Activated naive CD8-positive, alpha-beta T cell treated with anti-CD3 and anti-CD28 coated beads, Interleukin-2, amount 10 ng/mL, durations not matched to agents 7 days and 5 days (primary cell): ENCODE measurements at places on chromosomes 2 and 18.

GRCh38 chr2:43073401-43073825 is 153.0 kb downstream of the ZFP36L2 start:
- DNase-seq, result no peak

DNA sequence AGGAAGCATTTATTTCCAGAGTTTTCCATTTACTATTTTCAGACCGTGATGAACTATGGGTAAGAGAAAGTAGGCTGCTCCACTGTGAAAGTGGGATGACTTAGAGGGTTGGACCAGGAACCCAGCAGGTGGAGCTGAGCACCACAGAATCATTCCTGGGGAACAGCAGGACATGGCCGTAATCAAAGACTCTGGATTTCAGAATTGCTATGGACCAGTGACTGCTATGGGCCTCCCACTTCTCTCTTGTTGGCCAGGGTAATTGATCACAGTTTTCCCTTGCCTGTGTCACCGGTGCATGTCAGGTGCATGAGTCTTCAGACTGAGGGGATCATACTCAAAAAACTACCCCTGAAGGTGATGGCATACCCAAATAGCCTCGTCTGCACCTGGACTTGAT is 90.6 kb upstream of the GPC1 start:
- no peak for DNase-seq

DNA sequence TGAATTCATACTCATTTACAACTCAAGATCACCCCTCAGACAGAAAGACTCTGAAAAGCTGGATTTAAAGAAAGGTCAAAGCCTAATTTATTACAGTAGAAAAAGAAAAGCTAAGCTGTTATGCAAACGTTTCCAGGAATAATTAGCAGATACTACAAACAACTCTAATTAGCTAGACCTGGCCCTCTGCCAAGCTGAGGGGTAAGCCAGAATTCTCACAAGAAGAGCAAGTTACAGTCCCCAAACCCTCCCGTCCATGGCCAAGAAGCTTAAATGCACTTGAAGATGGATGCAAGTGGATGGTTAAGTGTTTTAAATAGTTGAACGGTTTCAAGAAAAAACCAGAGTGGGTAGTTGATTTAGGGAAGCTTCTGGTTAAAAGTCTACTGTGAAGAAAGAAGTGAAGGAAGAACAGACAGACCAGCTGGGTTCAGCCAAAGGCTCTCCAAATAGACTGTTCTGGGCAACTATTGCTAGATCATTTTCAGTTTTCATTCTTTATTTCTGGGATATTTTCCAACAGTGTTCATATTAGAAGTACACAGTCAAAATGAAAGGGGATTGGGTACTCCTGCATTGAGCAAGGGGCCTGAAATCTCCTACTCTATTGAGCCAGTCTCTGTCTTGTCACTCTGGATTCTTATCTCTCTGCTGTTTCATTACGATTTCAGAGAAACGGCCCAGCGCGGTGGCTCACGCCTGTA is 4.8 kb downstream of the LMAN2L start:
- DNase-seq, result no peak

DNA sequence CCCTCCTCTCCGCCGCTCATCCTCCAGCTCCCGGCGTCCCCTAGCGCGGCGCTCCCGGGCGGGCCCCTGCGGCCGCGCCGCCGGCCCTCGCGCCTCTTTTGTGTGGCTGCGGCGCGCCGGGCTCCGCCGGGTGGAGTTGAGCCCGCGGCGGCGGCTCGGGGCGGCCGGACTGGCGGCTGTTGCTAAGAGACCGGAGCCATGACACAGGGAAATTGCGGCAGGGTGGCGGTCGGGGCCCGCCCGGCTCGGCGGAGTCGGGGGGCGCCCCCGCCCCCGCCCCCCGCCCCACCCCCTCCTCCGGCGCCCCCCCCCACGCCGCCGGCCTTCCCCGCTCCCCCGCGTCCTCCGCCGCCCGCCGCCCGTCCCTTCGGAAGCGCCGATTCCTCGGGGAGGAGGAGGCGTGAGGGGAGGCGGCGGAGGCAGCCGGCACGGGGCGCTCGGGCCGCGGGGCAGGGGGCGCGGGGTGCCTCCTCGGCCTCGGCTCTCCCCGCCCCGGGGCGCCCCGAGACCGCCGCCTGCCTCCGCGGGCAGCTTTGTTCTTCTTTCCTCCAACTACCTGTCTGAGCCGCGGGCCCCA is at the start of gene TMEM200C:
TSS of gene TMEM200C (minus strand) at position 224 of the 577 bp plus-strand sequence. CDS start 3,459 bp downstream, outside the sequence.
- peak; percentile 28 for DNase-seq

GRCh38 chr2:206611736-206612135 is 30.6 kb upstream of the FAM237A start:
- DNase-seq, result no peak

DNA sequence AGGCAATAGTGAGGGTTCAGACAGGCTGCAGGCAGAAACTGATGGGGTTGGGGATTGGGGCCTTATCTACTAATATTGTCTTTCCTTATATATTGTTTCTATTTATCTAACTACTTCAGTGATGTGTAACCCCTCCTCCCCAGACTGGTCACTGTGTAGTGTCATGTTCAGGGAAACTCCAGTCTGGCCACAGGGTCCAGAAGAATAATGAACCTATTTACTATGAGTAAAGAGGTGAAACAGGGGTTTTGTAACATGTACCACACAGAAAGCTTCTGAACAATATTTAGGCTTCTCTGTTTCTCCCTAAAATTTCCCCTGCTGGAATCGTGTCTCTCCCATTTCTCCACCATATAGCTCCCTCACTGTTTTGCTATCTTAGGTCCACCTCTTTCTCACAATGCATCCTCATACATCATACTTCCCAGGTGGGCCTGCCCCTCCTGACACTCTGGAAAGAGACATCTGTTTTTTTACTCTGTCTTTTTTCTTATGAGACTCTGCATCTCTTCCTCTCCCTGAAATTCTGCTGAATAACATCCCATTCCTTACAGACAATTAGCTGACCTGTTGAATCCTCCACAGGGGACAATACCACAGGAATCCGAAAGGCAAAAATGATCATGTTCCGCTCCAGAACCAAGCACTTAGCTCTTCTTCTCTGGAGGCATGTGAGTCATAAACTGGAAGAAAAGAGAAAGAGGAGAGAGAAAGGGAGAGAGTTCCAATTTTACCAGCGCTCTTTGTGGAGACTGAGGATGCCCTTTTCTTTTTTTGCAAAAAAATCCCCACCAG is 154.8 kb downstream of the ZEB2 start:
- no peak for DNase-seq

- no peak for DNase-seq
These were observed 8.8 kb downstream of the MGAT5 start for GRCh38 chr2:134262684-134263083.

DNA sequence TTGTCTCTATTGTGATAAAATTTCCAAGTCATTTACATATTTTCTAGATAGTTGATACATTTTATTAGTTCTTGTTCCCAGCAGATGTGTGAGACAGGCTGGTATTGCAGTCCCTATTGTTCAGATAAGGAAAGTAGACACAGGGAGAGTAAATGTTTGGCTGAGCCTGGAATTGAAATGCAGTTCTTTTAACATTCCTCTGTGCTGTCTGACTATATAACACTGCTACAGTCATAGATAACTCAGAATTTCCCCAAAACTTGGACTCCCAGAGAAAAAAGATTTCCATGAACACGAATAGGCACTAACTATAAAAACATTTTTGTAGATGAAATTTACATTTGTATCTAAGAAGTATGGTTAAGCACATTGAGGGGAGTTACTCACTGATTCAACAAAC is 71.4 kb downstream of the PLCL1 start:
- no peak for DNase-seq

- DNase-seq, result no peak
These were observed 115.3 kb downstream of the BCL11A start for GRCh38 chr2:60438131-60438530.

GRCh38 chr2:193539188-193539587 is 1344.5 kb upstream of the TMEFF2 start:
- DNase-seq, result no peak

GRCh38 chr2:45554742-45555140 is 56.3 kb downstream of the SRBD1 start:
- DNase-seq, result no peak

GRCh38 chr2:234753701-234754100 is 198.1 kb upstream of the SH3BP4 start:
- no peak for DNase-seq

DNA sequence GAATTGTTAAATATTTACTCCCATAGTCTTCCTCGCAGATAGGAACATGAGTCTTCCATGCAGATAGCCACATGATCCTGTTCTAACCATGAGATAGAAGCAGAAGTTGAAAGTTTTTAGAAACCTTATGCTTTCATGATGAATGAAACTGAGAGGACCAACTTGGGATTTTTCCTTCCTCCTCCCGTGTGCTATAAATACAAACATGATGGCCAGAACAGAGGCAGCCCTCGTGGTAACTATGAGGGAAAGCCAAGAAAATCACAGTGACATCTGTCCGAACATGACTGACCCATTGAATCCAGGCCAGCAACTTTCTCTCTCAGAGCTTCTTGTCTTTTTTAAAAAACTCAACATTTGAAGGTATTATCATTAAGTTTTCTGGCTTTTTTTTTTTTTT is 78.5 kb downstream of the ACAA2 start:
- DNase-seq, result no peak

DNA sequence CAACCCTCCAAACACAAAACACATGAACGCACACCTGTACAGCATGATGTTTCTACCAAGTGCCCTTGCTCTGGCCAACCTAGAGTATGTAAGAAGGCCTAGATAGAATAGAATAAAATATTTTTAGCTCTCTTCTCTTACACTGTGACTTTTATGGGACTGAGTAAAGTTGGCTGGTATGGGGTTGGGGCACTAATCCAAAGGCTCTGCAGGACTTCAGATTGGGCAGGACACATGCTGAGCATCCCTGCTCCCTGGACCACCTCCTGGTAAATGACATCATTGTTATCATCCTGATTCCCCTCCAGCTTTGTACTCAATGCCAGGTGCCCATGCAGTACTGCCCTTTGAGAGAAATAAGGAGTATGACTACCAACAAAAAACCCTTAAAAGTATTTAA is 322.2 kb downstream of the SLC8A1 start:
- no peak for DNase-seq

- no peak for DNase-seq
These were observed 4.3 kb upstream of the CASP8 start for GRCh38 chr2:201256082-201256481.

DNA sequence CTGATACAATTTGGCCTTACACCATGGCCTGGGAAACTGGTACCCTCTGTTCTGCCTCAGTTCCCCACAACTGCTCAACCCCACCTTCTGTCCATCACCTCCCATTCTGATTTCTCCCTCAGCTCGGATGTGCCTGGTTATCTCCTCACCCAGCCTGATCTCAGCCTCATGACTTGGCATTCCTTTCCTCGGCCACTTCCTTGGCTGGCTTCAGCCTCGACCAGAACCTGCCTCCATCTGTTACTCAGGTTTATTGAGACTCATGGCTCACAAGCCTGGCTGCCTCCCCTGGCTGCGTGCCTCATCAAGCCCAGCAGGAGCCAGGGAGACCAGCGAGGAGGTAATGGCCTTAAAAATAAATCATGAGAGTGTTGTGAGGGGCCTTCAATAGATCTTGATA is 356.2 kb upstream of the SPRED2 start:
- DNase-seq, result no peak

DNA sequence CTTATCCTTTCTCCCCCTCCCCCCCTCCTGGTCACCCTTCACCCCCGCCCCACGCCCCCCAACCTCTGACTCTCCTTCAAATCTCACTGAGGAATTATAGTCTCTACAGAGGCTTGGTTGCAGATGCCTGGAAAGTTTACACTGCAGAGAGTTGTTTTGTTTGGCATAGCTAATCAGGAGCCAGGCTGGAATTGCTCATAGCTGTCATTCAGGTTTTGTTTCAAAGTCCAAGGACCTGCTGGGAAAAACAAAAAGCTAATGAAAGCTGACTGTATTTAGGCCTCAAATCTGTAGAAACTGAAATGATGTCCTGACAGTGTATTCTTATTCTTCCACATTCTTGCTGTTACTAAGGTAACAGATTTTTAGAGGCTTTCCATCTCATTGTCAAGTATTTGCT is 22.6 kb downstream of the GREB1L start:
- no peak for DNase-seq

DNA sequence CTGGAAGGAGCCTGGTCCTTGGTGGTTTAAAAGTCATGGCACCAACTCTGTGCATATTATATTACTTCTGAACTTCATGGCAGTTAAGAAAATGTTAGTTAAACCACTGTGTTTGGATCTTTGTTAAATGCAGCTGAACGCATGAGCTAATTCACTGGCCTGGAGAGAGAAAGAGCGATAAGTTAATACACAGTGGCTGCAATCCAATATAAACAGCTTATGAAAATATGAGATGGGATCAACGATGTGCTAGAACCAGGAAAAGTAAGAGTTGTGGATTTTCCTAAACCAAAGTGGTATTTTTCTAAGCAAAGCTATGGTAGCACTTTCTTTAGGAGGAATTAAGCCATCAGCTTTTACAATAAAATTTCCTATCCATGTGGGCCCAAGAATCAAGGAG is 326.7 kb downstream of the MTX2 start:
- DNase-seq, result no peak

- peak; percentile 27 for DNase-seq
These were observed 29.2 kb downstream of the CD8B start for GRCh38 chr2:86832334-86833096.

DNA sequence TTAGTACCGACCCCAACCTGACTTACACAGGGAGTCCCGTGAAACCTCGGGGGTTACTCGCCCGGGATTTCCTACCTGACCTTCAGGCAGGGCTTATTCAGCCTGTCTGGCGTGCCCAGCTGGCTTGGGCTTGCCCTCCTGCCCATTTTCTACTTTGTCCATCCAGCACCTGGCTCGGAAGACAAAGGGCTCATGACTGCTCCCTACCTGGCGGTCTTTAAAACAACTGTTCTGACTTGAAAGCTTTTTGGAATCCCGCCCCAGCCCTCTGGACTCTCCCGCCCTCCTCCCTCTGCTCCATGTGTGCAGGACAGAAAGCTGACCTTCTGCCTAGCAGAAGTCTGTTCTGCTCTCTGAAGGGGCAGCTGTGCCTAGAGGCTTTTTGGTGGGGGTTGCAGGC is 43.1 kb downstream of the ACKR3 start:
- DNase-seq, result no peak

DNA sequence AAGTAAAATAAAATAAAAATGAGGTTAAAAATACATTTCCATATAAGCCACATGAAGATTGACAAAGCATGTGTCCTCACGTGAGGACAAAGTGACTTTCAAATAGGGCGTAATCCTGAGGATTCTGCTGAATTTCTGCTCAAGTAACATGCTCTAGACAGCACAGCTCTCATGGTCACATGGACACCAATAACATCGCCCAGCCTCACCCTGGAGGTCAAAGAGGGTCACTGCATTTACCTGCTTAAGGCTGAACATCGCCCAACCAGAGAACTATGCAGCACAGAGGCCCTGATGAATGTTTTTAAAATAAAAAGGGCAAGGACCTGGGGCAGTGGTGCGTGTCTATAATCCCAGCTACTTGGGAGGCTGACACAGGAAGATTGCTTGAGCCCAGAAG is 30.2 kb downstream of the TGFBRAP1 start:
- DNase-seq, result no peak
